ENCODE measurements at places on chromosomes 13 and 19.

DNA sequence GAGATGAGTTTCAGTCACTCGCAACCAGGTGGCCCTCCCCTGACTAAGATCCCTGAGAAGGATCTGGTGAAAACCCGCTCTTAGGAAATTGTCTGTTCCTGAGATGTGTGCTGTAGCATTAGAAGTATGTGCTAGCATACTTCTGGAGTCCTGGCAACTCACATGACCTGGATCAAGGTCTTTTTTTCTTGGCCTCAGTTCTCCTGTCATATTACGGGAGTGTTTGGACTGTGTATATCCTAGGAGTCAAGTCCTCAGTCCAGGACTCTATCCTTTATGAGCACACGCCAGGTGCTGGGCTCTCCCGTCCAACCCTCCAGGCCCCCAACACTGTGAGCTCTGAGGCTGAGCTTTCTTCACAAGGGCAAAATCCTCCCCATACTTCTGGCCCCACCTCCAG lies 156.4 kb downstream of the UQCRFS1 start:
- no peak for DNase-seq

DNA sequence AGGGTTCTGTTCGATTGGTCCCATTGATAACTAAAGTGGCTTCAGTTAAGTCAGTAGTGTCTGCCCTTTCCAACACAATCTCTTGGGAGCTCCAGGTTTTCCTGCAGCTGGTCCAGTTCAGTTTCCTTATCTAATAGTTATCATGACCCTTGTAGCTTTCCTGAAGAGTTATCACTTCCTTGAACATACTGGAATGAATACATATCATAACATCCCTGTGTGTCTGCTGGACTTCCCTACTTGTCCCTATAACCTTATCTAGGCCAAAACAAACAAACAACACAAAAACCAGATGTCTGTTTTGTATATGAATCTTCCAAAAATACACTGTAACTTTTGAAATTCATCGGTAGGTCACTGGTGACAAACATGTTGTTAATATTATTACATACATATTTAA lies 167.6 kb downstream of the DCT start:
- DNase-seq = peak; percentile 28

GRCh38 chr19:16041299-16041990 lies 34.9 kb upstream of the TPM4 start:
- DNase-seq = peak; percentile 65

GRCh38 chr13:28526876-28527275 lies 31.9 kb upstream of the FLT1 start:
- no peak for DNase-seq

- no peak for DNase-seq
These were observed 75.1 kb downstream of the GNG7 start for GRCh38 chr19:2627319-2627829.

DNA sequence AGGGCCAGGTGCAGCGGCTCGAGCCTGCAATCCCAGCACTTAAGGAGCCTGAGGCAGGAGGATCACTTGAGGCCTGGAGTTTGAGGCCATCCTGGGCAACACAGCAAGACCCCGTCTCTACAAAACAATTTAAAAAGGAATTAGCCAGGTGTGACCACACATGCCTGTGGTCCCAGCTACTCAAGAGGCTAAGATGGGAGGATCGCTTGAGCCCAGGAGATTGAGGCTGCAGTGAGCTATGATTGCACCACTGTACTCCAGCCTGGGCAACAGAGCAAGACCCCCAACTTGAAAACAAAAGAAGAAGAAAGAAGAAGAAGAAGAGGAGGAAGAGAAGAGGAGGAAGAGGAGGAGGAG lies 47.7 kb downstream of the LATS2 start:
- DNase-seq = no peak

DNA sequence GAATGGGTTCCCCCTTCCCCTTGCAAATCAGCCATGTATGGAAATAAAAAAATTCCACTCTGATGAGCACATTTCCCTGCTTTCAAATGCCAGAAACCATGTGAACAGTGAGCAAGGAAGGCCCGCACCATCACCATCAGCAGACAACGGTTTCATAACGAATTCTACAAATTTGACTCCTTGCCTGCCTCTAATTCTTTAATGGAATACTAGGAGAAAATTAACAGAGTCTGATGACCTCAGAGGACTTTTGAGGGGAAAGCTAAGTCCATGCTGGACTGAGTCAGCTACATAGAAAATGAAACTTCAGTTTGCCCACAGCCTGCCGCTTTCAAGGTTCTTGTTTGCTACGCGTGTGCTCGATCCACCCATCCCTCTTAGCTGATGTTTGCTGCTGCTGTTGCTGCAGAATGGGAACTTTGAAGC lies 46.7 kb upstream of the KL start:
- no peak for DNase-seq

GRCh38 chr19:47512183-47512947 lies 2.5 kb downstream of the NAPA start:
- DNase-seq = no peak

GRCh38 chr13:72166102-72166650 lies 299.2 kb upstream of the DACH1 start:
- DNase-seq = no peak

GRCh38 chr13:31944262-31945160 lies 87.1 kb upstream of the FRY start:
- peak; percentile 9 for DNase-seq

DNA sequence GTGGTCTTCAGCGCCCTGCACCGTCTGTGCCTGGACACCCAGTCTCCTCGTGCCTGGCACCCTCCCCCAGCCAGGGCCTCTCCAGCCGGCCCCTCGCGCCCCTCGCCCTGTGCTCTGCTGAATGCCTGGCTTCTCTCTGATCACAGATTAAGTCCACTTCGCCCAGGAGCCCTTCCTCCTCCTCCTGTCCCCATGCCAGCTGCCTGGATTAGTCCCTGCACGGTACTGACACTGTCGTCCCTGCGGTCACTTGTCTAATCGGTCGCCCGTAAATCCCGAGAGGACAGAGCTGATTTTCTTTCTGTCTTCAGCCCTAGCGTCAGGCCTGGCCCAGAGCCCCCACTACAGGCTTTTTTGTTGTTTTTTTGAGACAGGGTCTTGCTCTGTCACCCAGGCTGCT lies 6.6 kb downstream of the THOP1 start:
- DNase-seq = no peak

- DNase-seq = no peak
These were observed at the start of gene APOE for GRCh38 chr19:44905437-44906160. Gene APOE, plus strand, starts transcription at chr19:44905796. Its CDS starts 829 bp downstream, at chr19:44906625.

- DNase-seq = no peak
These were observed 263.4 kb downstream of the UQCRFS1 start for GRCh38 chr19:28949535-28949934.

GRCh38 chr13:103188713-103189326 lies 122.6 kb upstream of the SLC10A2 start:
- peak; percentile 64 for DNase-seq

- no peak for DNase-seq
These were observed 21.2 kb upstream of the MYDGF start for GRCh38 chr19:4691373-4691772.

DNA sequence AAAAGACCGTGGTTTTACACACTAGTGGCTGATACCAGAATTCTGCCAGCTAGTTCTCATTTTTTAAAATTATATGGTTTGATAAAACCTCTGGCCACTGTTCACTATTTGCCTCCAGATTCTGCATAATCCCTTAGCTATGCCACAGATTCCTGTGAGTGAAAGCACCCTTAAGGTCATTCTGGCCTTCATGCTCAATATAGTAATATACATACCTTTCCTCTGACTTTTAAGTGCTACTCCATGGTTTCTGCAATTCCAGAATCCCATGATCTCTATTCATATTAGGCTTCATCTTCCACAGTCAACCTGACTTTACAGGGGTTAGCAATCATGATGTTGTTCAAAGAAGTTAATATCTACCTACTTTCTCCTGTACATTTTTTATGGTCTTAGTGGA lies 274.1 kb upstream of the EDNRB start:
- no peak for DNase-seq

DNA sequence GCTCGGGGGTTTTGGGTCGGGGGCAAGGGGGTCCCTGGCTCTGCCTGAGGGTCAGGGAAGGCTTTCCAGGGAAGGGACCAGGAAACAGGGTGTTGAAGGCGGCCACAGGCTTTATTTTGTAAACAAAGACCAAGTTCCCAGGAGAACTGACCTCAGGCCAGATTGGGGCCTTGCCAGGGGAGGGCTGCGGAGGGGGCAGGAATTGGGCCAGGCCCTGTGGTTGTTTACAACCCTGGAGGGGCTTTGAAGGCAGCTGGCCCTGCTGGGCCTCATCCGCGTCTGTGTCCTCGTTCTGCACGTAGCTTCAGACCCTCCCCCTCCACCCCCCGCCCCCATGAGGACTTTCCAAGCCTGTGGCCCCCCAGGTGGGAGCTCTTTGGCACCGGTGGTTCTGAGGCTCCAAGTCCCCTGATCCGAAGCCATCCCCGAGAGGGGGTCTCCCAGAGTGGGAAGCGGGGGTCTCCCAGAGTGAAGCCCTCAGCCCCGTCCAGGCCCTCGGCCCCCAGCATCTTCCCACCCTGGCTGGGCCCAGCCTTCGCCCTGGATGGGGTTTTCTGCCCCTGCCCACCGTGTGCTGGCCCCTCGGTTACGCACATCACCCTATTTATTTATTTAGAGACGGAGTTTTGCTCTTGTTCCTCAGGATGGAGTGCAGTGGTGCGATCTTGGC lies 13.5 kb upstream of the BSG start:
- DNase-seq = no peak

GRCh38 chr19:38229585-38230073 lies 5.6 kb upstream of the DPF1 start:
- DNase-seq = peak; percentile 97

DNA sequence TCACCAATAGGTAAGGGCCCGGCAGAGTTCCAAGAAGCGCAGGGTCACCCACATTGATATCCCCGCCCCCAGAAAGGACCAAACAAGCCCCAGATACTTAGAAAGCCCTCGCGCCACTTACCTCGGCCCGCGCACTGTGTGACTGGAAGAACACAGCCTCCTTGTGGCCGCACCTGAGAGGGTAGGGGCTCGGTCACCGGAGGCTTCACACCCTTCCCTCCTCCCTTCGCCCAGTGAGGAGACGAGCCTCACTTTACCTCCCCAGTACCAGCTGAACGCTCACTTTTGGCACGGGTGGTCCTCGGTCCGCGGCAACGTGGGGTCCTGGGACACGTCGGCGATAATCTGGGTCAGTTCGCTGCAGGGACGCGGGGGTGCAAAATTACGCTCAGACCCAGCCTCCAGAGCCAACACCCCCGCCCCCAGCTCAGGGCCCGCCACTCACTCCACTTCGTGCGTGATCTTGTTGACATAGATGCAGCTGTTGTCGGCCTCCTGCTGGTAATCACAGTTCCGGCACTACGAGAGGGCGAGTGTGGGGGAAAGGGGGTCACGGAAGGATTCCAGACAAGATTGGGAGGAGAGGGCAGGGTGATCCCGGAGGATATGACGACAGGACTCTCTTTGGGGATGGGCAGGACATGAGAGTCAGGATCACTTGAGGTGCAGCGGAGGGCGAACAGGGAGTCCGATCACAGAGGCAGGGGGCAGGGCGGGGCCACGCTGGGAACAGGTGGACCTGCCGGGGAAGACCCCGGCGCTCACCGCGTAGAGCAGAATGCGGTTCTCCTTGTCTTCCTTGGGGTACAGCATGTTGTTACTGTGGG lies 568 bp downstream of the POLR2I start:
- peak; percentile 73 for DNase-seq

- no peak for DNase-seq
These were observed 9.8 kb downstream of the BICRA start for GRCh38 chr19:47618771-47619170.

DNA sequence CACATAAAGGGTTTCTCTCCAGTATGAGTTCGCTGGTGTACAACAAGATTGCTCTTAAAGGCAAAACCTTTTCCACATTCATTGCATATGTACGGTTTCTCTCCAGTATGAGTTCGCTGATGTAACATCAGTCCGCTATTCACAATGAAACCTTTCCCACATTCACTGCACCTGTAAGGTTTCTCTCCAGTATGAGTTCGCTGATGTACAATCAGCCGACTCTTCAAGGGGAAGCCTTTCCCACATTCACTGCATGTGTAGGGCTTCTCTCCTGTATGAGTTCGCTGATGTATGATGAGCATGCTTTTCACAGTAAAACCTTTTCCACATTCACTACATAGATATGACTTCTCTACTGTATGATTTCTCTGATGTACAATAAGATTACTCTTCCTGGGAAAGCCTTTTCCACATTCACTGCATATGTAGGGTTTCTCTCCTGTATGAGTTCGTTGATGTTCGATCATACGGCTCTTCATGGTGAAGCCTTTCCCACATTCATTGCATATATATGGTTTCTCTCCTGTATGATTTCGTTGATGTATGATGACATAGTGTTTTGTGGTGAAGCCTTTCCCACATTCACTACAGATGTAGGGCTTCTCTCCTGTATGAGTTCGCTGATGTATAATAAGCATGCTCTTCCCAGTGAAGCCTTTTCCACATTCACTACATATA lies 6.0 kb upstream of the ZNF614 start:
- no peak for DNase-seq

DNA sequence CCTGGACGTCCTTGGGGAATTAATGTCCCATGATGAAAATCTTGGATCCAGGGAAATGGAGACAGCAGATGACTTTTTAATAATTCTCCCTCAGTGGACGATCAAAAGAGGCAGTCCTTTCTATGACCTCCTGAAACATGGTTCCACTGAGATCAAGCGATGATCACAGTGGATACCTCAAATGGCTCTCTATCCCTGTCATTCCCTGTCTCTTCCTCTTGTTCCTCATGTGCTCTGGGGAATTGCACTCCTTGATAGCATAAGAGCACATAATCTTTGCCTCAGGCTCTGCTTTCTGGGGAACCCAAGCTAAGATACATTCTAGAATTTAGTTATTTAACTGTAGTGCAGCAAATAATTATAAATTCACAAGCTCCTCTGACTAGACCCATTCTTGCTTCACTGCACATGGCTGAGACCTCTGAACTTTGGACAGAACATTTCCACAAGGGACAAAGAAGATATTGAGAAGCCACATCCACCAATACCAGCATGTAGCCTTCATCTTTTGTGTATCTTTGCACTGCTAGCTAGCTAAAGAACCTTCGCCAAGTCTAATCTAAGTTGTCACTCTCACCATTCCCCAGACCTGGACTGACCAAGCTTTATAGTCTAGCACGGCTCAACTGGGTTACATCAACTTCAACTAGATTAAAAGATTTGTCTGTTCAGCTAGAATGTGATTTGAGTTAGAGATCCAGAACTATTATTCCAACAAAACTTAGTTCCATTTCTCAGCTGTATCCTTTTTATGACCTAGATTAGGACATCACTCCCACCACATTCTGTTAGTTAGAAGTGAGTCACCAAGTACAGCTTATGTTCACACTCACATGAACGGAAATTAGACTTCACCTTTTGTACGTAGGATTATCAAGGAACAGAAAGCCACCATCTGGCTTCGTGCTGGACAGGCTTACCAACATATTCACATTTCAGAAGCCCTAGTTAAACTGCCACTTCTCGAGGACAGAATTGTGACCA lies 142.7 kb downstream of the SUCLA2 start:
- no peak for DNase-seq

- no peak for DNase-seq
These were observed 170.0 kb downstream of the KDM4B start for GRCh38 chr19:5138606-5139582.

Measured in NCI-H146 (cell line).